ENCODE measurements at places on chromosomes 11 and 22.

- DNase-seq: no peak
These were observed 4.1 kb upstream of the NUDT8 start for GRCh38 chr11:67633758-67634365.

GRCh38 chr11:31127290-31127689, 242.2 kb downstream of the DCDC1 start:
- no peak for DNase-seq

DNA sequence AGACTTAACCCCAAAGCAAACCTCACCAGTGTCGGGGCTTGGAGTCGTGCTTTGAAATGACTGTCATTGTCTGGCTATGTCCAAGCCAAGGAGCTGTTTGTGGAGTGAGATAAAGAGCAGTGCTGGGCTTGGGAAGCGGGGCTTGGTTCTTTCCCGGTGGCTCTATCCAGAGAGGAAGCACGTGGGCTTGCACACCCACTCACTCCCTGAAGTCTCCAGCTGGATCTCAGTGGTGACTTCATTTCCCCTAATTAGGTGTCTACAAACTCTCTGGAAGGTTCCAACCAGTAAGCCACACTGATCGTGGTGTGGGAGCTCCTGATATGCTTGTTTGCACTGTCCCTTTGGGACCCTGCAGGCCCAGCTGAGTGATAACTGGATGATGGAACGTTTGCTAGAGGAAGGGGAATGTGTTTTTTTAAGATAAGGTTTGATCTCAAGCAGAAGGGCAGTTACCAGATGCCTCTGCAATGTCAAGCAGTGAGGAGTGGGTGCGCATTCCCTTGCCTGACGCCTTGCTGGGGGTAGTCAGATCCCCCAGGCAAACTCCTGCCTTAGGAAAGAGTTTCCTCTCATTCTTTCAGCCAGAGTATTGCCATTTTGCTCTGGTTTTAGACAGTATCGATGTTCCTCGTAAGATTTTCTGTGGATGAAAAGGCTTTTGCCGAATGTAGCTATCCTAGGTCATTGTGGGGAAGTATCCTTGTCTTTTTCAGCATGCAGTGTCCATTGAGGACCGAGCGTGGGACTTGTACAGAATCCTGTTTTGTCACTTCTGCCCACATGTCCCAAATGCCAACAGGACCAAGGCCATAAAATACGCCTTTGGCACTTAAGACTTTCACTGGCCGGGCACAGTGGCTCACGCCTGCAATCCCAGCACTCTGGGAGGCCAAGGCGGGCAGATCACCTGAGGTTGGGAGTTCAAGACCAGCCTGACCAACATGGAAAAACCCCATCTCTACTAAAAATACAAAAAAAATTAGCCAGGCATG, 90.9 kb downstream of the MICAL2 start:
- DNase-seq: no peak

GRCh38 chr11:65945430-65945911, at the start of gene TSGA10IP:
Gene TSGA10IP (plus strand): TSS chr11:65945480. CDS start chr11:65945676, 196 bp downstream.
- no peak for DNase-seq

GRCh38 chr22:17964643-17965042, 59.7 kb downstream of the MICAL3 start:
- DNase-seq: no peak

- no peak for DNase-seq
These were observed 6.2 kb downstream of the ST14 start for GRCh38 chr11:130165601-130166456.

GRCh38 chr11:80523057-80523456, 1082.2 kb upstream of the TENM4 start:
- DNase-seq: no peak

- DNase-seq: no peak
These were observed at the start of gene HBB for GRCh38 chr11:5226732-5227310. Gene HBB (minus strand): TSS chr11:5227071. CDS start chr11:5227021, 50 bp downstream.

GRCh38 chr11:29483831-29484230, 533.0 kb downstream of the KCNA4 start:
- DNase-seq: no peak
